Naive B cell (primary cell): ENCODE measurements at places on chromosomes 3 and 15.

DNA sequence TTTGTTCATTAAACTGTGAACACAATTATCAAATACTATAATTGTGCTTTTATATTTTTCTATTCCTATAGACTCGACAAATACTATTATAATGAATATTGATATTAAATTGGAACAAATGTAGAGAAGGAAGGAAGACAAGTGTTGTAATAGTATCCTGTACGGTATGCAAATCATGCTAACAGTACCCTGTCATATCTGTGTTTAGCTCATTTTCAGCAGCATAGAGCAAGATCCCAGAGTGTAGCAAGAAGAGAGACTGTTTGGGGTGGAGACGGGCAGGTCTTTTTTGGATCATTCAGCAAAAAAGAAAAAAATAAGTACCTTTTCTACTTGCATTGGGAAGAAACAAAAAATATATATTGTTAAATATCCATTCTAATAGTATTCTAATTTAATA lies 224.1 kb downstream of the TPRG1 start:
- no peak for DNase-seq

DNA sequence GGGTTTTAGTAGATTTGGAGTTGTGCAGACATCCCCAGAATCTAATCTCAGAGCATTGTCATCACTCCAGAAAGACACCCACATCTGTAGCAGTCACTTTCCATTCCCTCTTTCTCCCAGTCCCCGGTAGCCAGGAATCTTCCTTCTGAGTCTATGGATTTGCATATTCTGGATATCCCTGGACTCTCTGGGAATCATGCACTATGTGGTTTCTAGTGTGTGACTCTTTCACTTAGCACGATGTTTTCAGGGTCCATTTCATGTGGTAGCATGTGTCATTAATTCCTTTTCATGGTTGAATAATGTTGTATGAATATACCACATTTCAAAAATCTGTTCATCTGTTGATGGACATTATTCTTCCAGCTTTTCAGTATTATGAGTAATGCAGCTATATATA lies 29.3 kb downstream of the FBLN2 start:
- DNase-seq = no peak

GRCh38 chr3:49650177-49650576 lies 24.0 kb upstream of the APEH start:
- no peak for DNase-seq

- no peak for DNase-seq
Measured at GRCh38 chr3:15478640-15478979, 42.9 kb downstream of the COLQ start.

DNA sequence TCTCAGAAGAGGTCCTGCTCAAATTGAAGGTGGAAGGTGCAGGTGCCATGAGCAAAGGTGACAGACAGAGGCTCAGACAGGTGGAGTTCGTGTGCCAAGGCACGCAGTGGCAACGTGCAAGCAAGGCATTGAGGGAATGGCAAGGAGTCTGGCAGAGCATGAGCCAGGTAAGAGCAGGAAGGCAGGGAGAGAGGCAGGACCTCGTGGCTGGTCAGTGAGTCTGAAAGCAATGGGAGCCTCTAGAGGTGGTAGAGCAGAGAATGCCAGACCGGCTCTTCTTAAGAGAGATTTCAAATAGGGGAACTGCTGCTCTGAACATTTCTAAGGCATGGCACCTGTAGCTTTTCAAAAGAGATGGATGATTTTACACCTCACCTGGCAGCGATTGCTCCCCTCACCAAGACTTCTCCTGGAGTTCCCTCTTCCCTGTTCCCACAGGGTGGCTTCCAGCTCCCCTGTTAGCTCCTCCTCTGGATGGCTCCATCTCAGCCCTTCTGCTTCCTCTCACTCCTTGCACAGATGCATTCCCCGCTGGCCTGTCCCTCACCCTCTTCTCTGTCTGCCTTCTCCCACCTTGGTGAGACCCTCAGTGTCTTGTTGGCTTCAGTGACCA lies 2.7 kb downstream of the MYO5C start:
- DNase-seq = no peak

GRCh38 chr3:106326941-106327695 lies 458.3 kb upstream of the CBLB start:
- no peak for DNase-seq

DNA sequence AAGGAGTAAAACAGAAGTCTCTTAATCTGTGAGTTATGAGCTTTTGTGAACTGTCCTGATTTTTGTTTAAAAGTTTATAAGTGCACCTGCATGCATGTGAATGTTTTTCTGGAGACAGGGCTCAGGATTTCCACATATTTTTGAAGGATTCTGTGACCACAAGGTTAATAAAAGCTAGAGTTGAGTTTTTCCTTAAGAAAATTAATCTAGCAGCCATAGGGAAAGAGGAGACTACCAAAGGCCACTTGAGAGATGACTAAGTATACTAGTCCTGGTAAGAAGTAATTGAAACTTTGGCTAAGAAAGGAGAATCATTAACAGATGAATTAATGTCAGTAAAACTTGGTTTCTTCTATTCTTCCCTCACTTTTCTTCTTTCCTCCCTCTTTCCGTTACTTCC lies 176.8 kb upstream of the EPHA3 start:
- DNase-seq = no peak

- peak; percentile 53 for DNase-seq
Measured at GRCh38 chr3:169954142-169954756, 12.4 kb upstream of the SEC62 start.

DNA sequence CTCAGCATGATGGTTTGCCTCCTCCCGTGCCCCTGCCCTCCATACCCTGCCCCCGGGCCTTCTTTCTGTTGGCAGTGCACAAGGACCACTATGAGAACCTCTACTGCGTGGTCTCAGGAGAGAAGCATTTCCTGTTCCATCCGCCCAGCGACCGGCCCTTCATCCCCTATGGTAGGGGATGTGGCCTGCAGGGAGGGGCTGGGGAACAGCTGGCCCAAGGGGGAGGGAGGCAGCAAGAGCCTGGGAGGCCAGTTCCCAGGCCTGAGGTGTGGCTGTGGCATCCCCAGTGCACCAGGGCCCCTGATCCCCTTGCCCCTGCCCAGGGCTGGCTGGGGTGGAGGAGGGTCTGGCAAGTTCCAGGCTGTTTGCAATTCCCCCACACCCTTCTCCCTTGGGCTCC lies 2.6 kb upstream of the PLA2G4B start:
- no peak for DNase-seq

DNA sequence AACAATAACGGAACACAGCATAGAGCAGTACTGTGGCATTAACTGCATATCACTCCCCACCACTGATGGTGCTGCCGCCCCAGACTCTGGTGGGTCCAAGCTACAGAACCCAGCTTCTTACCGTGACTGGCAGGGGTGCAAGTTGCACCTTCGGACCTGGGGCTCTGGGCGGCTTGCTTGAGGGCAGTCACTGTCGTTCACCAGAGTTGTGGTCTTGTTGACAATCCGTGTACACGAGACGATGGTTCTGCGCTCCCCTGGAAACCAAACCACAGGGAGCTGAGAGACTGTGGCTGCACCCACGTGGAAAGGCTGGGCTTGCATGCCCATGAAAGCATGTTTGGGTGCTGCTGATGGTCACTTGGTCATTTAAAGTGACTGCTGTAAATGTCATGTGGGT lies 293.0 kb downstream of the ADAMTS17 start:
- no peak for DNase-seq

- no peak for DNase-seq
Measured at GRCh38 chr3:123800362-123800682, 83.8 kb downstream of the MYLK start.

DNA sequence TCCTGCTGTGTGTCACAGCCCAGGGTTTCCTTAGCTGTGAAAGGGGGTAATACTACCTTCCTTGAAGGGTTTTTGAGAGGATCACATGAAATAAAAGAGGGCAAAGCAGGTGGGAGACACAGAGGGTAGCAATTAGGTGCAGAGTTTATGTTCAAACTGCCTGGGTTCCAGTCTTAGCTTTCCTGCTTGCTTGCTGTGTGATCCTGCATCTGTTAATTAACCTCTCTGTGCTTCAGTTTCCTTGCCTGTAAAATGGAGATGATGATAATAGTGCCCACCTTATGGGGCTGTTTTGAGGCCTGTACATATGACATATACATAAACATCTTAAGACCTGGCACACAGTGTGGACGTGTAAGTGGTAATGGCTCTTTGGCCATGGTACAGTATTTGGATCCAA lies 35.0 kb downstream of the SPSB4 start:
- no peak for DNase-seq

DNA sequence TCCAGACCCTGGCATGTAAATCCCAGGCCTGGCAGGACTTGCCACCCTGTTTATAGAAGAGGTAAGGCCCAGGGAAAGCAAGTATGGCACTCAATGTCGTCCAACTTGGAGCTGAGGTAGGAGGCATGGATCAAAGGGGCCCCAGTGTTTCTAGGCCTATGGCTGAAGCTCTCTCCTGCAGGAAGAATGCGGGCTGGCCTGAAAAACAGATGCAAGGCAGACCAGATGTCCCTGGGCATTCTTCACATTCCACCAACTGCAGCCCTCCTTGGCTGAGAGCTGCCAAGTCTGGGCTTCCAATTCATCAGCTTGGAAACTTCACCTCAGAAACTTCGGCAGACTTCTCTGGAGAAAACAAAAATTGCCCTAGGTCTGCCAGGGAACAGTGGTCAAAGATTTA lies 22.2 kb downstream of the MESD start:
- DNase-seq = no peak

GRCh38 chr3:99720985-99721632 lies 82.7 kb downstream of the COL8A1 start:
- DNase-seq = no peak

GRCh38 chr15:39255760-39256159 lies 325.1 kb upstream of the THBS1 start:
- DNase-seq = no peak

GRCh38 chr3:137769322-137770065 lies 5.4 kb downstream of the SOX14 start:
- no peak for DNase-seq

- DNase-seq = no peak
Measured at GRCh38 chr15:61157933-61158332, 71.2 kb downstream of the RORA start.

- no peak for DNase-seq
Measured at GRCh38 chr3:160108362-160108761, 116.9 kb upstream of the C3orf80 start.

GRCh38 chr15:51869060-51869421 lies 39.6 kb downstream of the TMOD3 start:
- no peak for DNase-seq

- DNase-seq = peak; percentile 6
Measured at GRCh38 chr3:39000008-39000450, 51.7 kb downstream of the SCN11A start.

DNA sequence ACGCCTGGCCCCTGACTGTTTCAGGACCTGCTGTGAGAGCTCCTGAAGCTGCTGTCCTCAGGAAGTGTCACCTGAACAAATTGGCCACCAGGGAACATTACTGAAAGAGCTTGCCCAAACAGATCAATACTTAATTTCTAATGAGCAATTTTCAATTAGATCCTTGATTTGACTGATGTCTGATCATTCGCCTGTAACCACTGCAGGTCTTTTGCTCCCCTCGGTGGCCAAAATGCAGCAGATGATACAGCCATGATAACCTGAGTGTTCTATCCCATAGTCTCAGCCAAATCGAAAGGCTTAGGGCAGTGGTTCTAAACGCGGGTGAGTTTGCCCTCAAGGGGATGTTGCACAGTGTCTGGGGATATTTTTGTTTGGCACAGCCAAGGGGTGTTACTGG lies 57.6 kb upstream of the MEX3B start:
- DNase-seq = no peak

DNA sequence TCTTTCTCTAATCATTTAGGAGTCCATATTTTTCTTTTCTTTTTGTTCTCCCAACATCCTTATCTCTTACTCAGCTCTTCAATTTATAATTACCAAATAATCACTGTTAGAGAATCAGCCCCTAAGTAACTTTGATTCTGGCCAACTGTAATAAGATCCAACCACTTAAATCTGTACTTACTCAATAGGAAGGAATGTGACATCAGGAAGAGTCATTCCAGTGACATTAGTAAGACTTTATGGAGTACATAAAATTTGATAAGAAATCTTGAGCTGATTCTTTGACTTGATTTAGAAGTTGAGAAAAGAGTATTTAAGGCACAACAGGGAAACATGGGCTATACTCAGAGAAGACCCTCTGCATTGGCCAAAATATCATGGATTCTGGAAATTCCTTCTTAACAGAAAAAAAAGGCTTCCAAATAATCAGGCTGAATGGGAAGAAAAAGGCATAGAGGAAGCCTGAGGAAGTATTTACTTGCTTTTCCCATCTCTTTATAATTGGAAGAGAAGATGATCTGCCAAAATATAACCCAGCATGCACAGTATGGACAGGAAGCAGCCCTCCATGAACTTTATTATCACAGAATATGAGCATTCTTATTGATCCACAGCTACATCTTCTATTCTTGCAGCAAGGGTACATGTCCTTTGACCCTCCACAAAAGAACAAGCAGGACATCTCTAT lies 289.7 kb upstream of the TPRG1 start:
- DNase-seq = no peak

DNA sequence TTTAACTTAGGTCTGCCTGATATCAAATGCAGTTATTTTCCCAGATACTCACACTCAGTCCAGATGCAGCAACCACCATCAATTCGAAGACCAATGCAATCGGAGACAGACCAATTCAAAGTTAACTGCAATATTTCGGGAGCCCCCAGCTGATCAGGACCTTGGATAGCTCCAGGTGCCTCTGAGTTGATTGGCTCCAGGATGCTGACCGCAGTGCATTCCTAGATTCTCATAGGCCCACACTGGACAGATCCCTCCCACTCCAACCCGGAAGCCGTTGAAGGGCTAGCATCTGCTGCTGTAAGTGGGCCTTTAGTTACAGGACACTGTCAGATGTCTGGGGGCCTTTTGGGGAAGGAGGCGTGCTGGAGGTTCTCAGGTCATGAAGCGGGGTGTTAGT lies 89.5 kb upstream of the ATP2B2 start:
- DNase-seq = no peak

GRCh38 chr15:42453826-42454225 lies 37.1 kb downstream of the ZNF106 start:
- no peak for DNase-seq

DNA sequence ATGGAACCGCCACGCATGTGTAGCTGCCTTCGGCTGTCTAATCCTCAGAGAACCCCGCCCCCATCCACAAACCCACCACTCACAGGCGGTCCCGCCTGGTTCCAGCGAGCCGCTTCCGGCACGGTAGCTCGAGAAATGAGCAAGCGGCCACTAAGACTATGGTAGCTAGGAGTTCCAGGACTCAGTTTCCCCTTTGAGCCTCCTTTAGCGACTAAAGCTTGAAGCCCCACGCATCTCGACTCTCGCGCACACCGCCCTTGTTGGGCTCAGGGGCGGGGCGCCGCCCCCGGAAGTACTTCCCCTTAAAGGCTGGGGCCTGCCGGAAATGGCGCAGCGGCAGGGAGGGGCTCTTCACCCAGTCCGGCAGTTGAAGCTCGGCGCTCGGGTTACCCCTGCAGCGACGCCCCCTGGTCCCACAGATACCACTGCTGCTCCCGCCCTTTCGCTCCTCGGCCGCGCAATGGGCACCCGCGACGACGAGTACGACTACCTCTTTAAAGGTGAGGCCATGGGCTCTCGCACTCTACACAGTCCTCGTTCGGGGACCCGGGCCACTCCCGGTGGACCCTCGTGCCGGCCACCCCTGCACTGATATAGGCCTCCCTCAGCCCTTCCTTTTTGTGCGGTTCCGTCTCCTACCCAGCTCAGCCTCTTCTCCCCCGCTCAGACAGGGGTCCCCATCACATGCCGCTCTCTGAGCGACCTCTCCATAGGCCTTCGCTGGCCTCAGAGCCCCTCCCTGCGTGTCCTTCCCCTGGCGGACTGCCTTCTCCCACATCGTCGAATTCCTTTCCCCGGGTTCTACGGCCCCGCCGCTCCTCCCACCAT lies at the start of gene RAB11A:
TSS of gene RAB11A (plus strand) at position 366 of the 828 bp plus-strand sequence. CDS start at position 461, 95 bp downstream.
- DNase-seq = peak; percentile 97
